ENCODE measurements at places on chromosomes 4 and X.

GRCh38 chr4:128917781-128918180, 108.3 kb downstream of the JADE1 start:
- no peak for DNase-seq

- DNase-seq, result no peak
These were observed 79.8 kb downstream of the IQCM start for GRCh38 chr4:149735796-149736195.

DNA sequence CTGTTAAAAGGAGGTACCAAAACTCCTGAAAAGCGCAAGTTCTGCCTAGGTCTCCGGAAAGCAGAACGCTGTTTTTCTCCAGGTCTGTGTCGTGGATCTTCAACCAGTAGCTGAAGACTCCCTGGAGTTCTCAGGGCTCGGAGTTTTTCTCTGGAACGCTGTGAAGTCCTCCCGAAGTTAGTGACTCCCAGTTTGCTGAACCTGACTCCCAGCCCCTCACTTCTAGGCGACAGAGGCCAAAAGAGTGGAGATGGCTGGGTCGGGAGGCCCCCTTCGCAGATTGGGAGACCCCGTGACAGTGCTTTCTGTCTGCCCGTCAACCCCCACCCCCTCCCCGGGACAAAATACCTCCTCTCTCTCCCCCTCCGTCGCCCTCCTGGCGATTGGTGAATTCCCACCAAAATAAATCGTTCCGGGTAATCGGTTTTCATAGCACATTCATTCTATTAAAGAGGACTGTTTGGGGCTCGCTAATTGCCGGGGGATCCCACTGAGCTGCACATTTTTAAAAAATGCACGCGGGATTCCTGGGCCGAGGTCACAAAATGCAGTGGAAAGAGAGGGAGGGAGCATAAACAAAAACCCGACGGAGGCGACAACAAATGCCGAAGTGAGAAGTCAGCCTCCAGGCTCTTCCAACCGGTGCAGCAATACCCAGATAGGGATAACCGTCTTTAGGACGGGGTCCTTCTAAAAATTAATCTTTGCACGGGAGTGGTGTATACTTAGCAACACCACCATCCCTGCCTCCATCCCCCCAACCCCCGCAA, 4.0 kb upstream of the MSX1 start:
- DNase-seq, result no peak

GRCh38 chr4:140308366-140309123, 64.9 kb upstream of the SCOC start:
- no peak for DNase-seq

GRCh38 chrX:136425996-136426395, 61.8 kb upstream of the BRS3 start:
- DNase-seq, result no peak

GRCh38 chr4:145799223-145799622, 119.3 kb downstream of the C4orf51 start:
- no peak for DNase-seq

DNA sequence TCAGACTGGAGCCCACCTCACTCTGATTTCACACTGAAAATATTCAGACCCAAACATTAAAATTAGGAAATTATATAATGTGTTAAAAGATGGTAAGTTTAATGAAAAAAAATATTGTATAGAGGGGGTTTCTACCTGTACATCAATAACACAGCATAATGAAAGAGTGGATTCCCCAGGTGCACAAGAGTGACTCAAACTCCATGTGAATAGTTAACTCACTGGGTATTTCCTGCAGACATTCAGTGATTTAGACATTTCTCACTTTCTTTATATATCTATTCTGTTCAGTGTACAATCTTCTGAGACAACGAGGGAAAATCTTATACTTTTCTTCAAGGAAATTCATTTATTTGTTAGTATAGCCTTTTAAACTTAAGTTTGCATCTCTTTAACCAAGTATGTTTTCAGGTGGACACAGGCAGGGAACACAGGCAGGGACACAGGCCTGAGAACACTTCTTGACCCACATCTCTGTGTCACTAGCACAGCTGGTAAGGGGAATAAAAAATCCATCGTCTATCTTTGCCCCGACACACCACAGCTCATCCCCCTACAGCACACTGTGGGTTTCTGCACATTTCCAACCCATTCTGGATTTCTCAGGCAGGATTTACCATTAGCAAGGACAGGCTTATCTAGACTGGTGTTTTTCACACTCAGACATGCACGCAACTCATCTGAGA, 525.5 kb upstream of the BOD1L1 start:
- DNase-seq, result no peak

Data from GM04504 (cell line).